Prostate gland (tissue), 2 donors: ENCODE measurements at places on chromosomes 12 and 14. TPM values are rescaled to one million over a fixed set of nuclear protein-coding genes. Genes with fewer than 3 reads are reported as not detected.

- no peak for DNase-seq
Measured at GRCh38 chr14:70964492-70964891, 57.2 kb downstream of the PCNX1 start.

- DNase-seq, result no peak
Measured at GRCh38 chr14:64549791-64550620, at the start of gene PPP1R36. Gene PPP1R36, plus strand, starts transcription at chr14:64549961. Its CDS starts 37 bp downstream, at chr14:64549998.

DNA sequence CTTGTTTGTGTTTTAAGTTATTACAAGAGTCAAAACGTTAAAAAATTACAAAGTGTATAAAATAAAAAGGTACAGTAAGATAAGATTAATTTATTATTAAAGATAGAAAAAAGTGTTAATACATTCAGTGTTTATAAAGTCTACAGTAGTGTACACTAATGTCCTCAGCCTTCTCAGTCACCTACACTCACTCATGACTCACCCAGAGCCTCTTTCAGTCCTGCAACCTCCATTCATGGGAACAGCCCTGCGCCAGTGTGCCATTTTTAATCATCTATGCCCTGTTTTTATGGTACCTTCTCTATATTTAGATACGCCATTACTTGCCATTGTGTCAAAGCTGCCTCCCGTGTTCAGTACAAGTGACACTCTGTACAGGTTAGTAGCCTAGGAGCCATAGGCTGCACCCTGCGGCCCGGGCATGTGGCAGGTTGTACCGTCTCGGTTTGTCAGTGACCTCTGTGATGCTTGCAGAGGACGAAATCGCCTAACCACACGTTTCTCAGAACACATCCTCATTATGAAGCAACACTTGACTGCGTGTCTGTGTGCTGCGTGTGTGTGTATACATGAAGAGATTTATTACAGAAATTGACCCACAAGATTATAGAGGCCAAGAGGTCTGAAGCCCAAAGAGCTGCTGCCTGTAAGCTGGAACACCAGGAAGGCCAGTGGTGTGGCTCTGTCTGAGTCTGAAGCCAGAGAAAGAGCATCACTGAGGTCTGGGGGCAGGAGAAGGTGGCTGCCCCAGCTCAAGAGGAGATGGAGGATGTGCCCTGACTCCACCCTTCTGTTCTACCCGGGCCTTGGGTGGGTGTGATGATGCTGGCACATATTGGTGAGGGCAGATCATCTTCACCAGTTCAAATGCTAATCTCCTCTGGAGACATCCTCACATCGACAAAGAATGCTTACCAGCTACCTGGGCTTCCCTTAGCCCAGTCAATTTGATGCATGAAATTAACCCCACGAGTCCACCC is 116.6 kb upstream of the C14orf180 start:
- DNase-seq, result no peak

GRCh38 chr12:119613319-119613936 is 19.9 kb downstream of the TMEM233 start:
- DNase-seq, result no peak

- no peak for DNase-seq
Measured at GRCh38 chr12:57628280-57629191, 4.5 kb downstream of the B4GALNT1 start.

DNA sequence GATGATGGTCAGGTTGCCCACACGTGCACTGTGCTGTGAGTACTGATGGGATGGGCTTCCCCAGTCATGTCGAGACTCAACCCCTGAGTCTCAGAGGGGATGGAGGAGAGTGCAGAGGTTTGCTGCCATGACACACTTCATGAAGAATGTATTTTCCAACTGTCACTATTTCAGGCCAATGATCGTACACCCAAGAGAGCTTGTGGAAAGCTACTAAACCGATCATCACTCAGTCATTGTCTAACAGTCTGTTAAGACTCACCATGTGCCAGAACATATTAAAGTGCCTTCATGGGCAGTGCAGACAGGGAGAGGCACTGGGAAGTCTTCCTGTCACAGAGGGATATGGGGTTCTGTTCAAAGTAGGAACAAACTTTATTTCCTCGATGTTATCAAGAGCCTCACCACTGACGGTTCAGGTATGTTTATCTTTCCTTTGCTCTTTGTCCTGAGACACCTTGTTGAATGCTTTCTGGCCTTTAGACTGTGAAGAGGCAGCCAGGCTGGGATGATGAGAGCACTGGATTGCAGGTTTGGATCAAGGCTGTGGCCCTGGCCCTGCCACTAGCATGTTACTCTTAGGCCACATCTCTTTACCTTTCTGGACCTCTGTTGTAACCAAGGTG is 41.6 kb upstream of the NTF3 start:
- DNase-seq, result no peak

- DNase-seq, result no peak
Measured at GRCh38 chr12:45483571-45483970, 245.9 kb upstream of the ARID2 start.

DNA sequence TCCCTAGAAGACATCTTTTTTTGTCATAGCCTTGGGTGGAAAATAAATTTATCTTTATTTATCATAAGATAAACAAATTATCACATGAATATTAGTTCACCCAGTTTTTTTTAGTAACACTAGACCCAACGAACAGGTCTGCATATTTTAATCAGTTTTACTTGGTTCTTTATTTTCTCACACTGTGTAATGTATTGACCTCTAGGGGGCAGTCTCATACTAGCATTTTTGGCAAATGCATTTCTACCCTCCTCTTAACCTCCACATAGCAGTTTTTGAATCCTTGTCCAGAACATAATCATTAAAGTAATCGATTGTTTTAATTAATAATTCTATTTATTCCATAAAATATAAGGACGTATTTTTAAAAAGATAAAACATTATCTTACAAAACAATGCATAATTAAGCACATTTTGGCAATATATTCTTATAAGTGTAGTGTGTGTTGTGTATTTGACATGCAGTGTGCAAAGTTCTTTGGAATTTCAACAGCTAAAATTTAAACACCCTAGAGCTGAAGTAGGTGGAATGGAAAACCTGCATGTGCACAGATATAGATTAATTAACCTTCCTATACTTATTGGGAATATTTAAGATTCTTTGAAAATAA is 31.6 kb upstream of the PTPRQ start:
- DNase-seq, result peak; percentile 25

- DNase-seq, result no peak
Measured at GRCh38 chr12:13197526-13198143, 1.1 kb downstream of the EMP1 start.

GRCh38 chr14:100384819-100385813 is 62.0 kb downstream of the SLC25A47 start:
- no peak for DNase-seq

GRCh38 chr12:122965321-122965751 is 927 bp downstream of the ABCB9 start:
- DNase-seq, result no peak

- DNase-seq, result no peak
Measured at GRCh38 chr14:51871846-51872245, 11.4 kb downstream of the GNG2 start.

DNA sequence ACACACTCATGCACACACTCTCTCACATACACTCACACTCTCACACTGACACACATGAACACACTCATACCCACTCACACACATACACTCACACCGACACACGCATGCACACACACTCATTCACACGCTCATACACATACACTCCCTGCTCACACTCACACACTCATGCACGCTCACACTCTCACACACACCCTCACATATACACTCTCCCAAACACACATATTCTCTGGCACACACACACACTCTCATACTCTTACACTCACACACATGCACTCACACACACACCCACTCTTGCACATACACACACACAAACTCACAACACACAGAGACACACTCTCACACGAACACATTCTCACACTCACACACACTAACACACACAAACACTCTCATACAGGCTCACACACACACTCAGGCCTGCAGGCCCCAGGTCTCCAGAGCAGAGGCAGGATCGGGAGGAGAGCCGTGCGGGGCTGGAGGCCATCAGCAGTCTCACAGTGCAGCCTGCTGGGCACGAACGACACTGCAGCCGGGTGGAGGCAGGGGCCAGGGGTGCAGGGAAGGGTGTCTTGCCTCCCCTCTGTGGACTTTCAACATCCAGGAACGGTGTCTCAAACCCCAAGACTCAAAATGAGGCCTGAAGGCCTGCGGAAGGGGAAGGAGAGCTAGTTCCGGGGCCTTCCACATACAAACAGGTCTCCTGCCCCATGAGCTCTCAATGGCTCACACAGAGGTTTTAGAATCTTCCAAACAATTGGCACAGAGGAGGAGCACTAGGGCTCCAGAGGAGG is 148.7 kb downstream of the ANO2 start:
- DNase-seq, result no peak

- DNase-seq, result no peak
Measured at GRCh38 chr14:21965042-21965441, 291.4 kb upstream of the OR4E1 start.

- DNase-seq, result no peak
Measured at GRCh38 chr14:21894003-21894897, 220.6 kb upstream of the OR4E1 start.

OVCH1 gene
- not detected for total RNA-seq

NUP107 gene
- total RNA-seq, result 27.9 TPM

CLEC14A gene
- total RNA-seq, result 19.8 TPM

TAS2R19 gene
- 1.2 TPM for total RNA-seq

CHGA gene
- 55.7 TPM for total RNA-seq

CLEC4C gene
- total RNA-seq, result 1.3 TPM
